ENCODE measurements at places on chromosomes 1 and 21.

DNA sequence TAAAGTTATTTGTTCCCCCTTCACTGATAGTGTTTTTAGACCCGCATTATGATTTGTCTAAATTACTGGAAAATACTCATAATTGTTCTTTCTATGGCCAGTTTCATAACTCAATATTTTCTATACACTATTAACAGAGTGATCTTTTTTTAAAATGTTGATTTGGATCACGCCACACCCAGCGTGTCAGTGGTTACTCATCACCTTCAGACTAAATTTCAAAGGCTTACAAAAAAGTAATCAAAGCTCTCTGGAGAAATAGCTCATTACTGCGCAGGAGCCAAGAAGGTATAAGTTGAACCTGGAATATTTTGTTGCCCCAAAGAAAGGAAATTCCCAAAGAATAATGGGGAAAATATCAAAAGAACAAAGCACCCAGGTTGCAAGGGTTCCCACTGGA lies 104.9 kb downstream of the EVI5 start:
- H3K36me3 ChIP-seq = peaks cover 64% of the 10 kb centered on the region
- no peaks in the 10 kb centered on the region for H3K4me1 ChIP-seq
- DNase-seq = no peak
- no peak overlapping the region for H3K4me3 ChIP-seq
- H3K27me3 ChIP-seq = no peaks in the 10 kb centered on the region

- DNase-seq = no peak
- H3K4me3 ChIP-seq = no peak overlapping the region
- H3K36me3 ChIP-seq = no peaks in the 10 kb centered on the region
- no peaks in the 10 kb centered on the region for H3K4me1 ChIP-seq
- H3K27me3 ChIP-seq = no peaks in the 10 kb centered on the region
Measured at GRCh38 chr21:37904856-37905255, 11.4 kb downstream of the KCNJ6 start.

DNA sequence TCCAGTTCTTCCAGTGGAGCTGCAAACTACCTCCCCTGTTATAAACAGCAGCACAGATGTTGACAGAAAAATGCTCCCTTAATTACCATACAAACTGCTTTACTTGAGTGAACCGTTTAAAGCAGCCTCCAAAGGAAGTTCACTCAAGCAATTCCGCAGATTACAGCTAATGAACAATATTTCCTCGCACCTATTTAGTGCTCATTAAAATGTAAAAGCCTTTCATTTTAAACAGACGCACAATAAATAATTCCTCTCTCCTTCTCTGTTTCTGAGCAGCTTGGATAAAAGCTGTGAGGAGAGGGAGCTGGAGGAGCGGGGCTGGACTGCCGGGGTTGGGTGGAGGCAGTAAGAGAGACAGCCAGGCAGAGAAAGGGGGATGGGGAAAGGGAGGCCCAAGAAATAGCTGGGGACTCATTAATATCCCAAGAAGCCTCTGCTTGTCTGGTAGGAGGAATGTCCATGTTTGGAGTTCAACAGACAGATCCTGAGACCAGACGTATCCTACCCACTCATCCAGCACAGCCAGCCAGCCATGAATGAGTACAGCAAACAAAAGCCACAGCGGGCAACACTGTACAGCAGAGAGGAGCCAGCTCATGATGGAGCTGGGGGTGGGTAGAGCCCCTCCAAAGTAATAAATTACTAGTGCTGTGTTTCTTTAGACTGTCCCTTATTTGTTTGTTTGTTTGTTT lies 227.7 kb downstream of the GPATCH2 start:
- H3K4me3 ChIP-seq = no peak overlapping the region
- H3K36me3 ChIP-seq = no peaks in the 10 kb centered on the region
- no peaks in the 10 kb centered on the region for H3K4me1 ChIP-seq
- H3K27ac ChIP-seq = no peak overlapping the region
- no peak for DNase-seq
- H3K27me3 ChIP-seq = no peaks in the 10 kb centered on the region

GRCh38 chr1:217261636-217262035 lies 369.3 kb downstream of the GPATCH2 start:
- H3K4me1 ChIP-seq = no peaks in the 10 kb centered on the region
- no peaks in the 10 kb centered on the region for H3K27me3 ChIP-seq
- H3K4me3 ChIP-seq = no peak overlapping the region
- no peaks in the 10 kb centered on the region for H3K36me3 ChIP-seq
- no peak overlapping the region for H3K27ac ChIP-seq
- DNase-seq = no peak

DNA sequence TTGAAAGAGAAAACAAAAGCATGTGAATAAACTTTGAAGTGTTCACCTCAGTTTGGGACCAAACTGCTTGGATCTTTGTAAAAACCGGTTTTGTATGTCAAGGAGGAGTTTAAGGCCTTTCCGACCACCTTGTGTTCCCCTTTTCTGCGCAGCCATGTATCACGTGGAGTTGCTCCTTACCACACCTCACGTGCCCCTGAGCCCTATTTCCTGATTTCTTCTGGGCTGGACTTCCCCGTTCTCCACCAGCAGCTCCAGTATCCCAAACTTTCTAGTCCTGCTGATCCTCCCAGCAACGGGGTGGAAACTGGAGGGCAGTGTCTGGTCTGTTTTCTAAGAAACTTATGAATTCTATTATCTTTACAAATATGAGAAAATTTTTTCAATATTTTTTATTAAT lies 1.6 kb upstream of the SH3D21 start:
- H3K4me3 ChIP-seq = peak overlapping the region; percentile 53
- peaks cover 55% of the 10 kb centered on the region for H3K36me3 ChIP-seq
- peaks cover 55% of the 10 kb centered on the region for H3K4me1 ChIP-seq
- peak overlapping the region; percentile 87 for H3K27ac ChIP-seq
- DNase-seq = no peak

DNA sequence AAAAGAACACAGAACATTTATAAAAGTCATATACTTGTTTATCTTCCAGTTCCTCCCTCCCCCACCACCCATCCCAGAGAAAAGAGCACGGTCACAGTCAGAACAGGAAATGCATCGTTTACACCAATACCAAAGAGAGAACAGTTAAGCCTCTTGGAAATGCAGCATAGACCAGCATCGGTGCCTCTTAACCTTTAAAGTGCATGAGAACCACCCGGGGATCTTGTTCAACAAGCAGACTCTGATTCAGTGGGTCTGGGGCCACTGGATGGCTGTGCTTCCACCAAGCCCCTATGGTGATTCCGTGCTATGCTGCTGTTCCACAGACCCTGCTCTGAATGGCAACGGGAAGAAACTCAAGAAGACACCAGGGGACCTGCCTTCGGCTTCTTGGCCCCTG lies 19.2 kb downstream of the FAM89A start:
- peaks cover 9% of the 10 kb centered on the region for H3K36me3 ChIP-seq
- H3K27ac ChIP-seq = no peak overlapping the region
- no peaks in the 10 kb centered on the region for H3K27me3 ChIP-seq
- H3K4me1 ChIP-seq = no peaks in the 10 kb centered on the region
- no peak for DNase-seq

DNA sequence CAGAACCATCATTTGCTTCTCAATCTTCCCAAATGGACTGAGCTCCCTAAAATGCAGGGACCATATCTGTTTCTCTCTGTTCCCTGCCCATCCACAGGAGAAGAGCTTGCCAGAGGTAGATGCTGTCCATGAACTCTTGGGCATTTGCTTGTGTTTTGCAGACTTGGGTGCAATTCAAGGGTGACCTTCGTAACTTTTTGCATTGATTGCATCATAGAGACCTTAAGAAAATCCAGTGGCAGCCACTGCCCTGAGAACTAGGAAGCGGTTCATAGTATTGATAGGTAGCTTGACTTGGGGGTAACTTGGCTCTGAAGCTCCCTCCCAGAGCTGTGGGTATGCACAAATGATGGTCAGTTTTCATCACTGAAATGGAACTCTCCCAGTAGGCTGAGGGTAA lies 34.3 kb upstream of the EDEM3 start:
- H3K4me1 ChIP-seq = peaks cover 2% of the 10 kb centered on the region
- no peak for DNase-seq
- H3K36me3 ChIP-seq = peaks cover 5% of the 10 kb centered on the region

- H3K4me3 ChIP-seq = no peak within 1 kb of the TSS
- no peaks in the 10 kb centered on the region for H3K4me1 ChIP-seq
- no peaks in the 10 kb centered on the region for H3K36me3 ChIP-seq
- no peak for DNase-seq
Measured at GRCh38 chr1:216422821-216423520, at the start of gene USH2A. Gene USH2A, minus strand, starts transcription at chr1:216423448. Its CDS starts 1,112 bp downstream, at chr1:216422336.

DNA sequence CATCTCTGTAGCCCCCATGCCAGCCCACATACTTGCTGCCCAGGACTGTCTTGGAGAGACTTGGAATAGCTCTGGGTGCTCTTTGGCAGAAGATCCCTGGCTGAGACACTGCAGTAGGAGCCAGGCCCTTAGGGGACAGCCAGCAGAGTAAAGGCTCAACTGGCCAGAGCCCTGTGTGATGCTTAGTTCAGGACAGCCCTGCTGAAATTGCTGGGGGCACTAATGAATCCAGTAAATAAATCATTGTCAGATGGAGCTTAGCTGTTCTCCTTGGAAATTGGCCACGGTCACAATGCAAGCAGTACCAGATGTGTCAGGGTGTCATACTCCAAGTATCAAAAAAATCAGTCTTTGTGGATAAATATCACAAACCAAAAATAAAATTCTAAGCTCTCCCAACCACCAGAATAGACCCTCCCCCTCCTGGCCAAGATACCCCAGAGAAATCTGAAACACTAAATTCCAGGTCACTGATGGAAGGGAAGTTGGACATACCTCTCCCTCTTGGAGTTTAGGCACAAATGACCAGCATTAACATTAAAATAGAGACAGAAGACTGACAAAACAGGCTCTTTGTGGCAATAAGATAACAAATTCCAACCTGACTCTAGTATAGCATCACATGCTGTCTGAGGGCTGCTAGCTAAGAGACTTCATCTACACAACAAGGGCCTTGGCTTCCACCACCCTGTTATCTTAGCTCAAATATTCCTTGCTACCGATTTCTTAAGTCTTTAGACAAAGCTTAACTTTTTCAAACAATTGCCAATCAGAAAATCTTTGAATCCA lies 83.2 kb upstream of the DNAH14 start:
- no peaks in the 10 kb centered on the region for H3K36me3 ChIP-seq
- no peak for DNase-seq
- no peak overlapping the region for H3K27ac ChIP-seq
- no peak overlapping the region for H3K4me3 ChIP-seq
- no peaks in the 10 kb centered on the region for H3K27me3 ChIP-seq
- H3K4me1 ChIP-seq = no peaks in the 10 kb centered on the region

DNA sequence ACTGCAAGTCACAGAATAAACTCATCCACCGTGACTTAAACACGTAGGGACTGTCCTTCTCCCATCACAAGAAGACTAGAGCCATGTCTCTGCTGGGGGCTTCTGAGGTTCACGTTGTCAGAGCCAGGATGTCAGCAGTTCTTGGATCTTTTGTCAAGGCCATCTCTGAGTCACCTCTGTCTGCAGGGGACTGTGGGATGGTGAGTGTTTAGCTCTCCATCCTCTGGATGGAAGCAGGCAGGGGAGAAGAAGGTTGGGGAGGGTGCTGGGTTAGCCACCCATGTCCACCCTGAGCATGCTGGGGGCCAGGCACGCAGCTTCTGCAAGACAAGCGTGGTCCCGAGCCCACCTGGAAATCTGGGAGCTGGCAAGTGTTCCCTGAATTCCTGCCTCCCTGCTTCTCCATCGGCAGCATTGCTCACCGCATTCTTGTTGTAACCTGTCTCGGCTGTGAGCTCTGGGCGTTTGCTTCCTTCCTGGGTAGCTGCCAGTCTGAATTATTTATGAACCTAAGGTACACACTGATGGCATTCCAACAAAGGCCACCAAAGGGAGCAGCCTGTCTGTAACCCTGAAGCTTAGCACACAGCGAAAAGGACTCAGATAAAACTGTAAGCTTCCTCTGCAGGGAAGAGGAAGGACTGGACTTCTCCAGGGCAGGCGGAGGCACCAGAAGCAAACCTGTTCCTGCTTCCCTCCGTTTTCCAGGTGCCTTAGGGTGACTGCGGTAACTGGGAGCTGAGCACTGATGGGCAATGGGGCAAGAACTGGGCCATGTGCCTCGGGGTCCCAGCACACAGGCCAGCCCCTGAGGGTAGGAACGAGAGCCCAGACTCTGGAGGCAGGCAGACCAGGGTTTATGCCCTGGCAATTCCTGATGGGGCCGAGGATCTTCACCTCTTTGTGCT lies 88.6 kb downstream of the RIPK4 start:
- H3K4me3 ChIP-seq = no peak overlapping the region
- H3K27ac ChIP-seq = no peak overlapping the region
- H3K36me3 ChIP-seq = no peaks in the 10 kb centered on the region

- H3K27me3 ChIP-seq = peaks cover 4% of the 10 kb centered on the region
- no peaks in the 10 kb centered on the region for H3K36me3 ChIP-seq
- no peaks in the 10 kb centered on the region for H3K4me1 ChIP-seq
Measured at GRCh38 chr1:14466006-14466405, 132.5 kb upstream of the KAZN start.

DNA sequence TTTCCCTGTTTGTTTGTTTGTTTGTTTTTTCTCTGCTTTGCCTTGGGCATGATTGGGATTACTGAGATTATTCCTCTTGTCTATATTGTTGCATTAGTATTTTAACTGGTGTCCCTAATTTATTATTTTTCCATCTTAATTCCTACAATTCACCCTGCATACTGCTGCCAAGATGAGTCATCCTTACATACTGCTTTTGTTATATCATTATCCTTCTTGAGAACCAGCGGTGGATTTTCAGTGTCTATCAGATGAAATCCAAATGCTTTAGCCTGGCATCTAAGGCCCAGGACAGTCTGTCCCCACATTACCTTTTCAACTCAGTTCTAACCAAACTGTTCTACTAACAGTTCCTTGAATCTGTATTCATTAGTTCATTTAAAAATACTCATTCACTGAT lies 101.7 kb downstream of the OLFML2B start:
- no peak overlapping the region for H3K4me3 ChIP-seq
- no peaks in the 10 kb centered on the region for H3K27me3 ChIP-seq
- no peaks in the 10 kb centered on the region for H3K4me1 ChIP-seq
- H3K27ac ChIP-seq = no peak overlapping the region

GRCh38 chr1:153233448-153233847 lies 16.1 kb downstream of the PRR9 start:
- no peak overlapping the region for H3K4me3 ChIP-seq
- H3K4me1 ChIP-seq = no peaks in the 10 kb centered on the region
- peaks cover 21% of the 10 kb centered on the region for H3K27me3 ChIP-seq
- no peak for DNase-seq

- DNase-seq = peak; percentile 46
- H3K4me3 ChIP-seq = peak overlapping the region; percentile 72
- H3K36me3 ChIP-seq = no peaks in the 10 kb centered on the region
- H3K27me3 ChIP-seq = no peaks in the 10 kb centered on the region
- peaks cover 91% of the 10 kb centered on the region for H3K4me1 ChIP-seq
Measured at GRCh38 chr1:235015291-235015985, 113.2 kb downstream of the TOMM20 start.

GRCh38 chr1:210438928-210439841 lies 110.5 kb downstream of the HHAT start:
- no peak for DNase-seq
- H3K4me3 ChIP-seq = no peak overlapping the region
- peaks cover 2% of the 10 kb centered on the region for H3K4me1 ChIP-seq
- H3K36me3 ChIP-seq = no peaks in the 10 kb centered on the region
- no peaks in the 10 kb centered on the region for H3K27me3 ChIP-seq

- H3K27ac ChIP-seq = no peak overlapping the region
- no peak overlapping the region for H3K4me3 ChIP-seq
- no peaks in the 10 kb centered on the region for H3K36me3 ChIP-seq
- no peaks in the 10 kb centered on the region for H3K4me1 ChIP-seq
Measured at GRCh38 chr1:193342811-193343210, 156.4 kb upstream of the B3GALT2 start.

GRCh38 chr1:223843934-223844786 lies 1.6 kb downstream of the TP53BP2 start:
- peak overlapping the region; percentile 88 for H3K4me3 ChIP-seq
- H3K36me3 ChIP-seq = peaks cover 4% of the 10 kb centered on the region
- no peak for DNase-seq
- peak overlapping the region; percentile 91 for H3K27ac ChIP-seq

GRCh38 chr1:234603221-234604204 lies 6.5 kb downstream of the IRF2BP2 start:
- no peak for DNase-seq
- H3K27me3 ChIP-seq = no peaks in the 10 kb centered on the region
- H3K4me3 ChIP-seq = peak overlapping the region; percentile 90
- peaks cover 52% of the 10 kb centered on the region for H3K36me3 ChIP-seq

- peak overlapping the region; percentile 41 for H3K4me3 ChIP-seq
Measured at GRCh38 chr21:42777757-42778344, 101.5 kb downstream of the WDR4 start.
